Activated CD8-positive, alpha-beta memory T cell treated with anti-CD3 and anti-CD28 coated beads for 4 hours (primary cell): ENCODE measurements at places on chromosomes 12 and 14.

DNA sequence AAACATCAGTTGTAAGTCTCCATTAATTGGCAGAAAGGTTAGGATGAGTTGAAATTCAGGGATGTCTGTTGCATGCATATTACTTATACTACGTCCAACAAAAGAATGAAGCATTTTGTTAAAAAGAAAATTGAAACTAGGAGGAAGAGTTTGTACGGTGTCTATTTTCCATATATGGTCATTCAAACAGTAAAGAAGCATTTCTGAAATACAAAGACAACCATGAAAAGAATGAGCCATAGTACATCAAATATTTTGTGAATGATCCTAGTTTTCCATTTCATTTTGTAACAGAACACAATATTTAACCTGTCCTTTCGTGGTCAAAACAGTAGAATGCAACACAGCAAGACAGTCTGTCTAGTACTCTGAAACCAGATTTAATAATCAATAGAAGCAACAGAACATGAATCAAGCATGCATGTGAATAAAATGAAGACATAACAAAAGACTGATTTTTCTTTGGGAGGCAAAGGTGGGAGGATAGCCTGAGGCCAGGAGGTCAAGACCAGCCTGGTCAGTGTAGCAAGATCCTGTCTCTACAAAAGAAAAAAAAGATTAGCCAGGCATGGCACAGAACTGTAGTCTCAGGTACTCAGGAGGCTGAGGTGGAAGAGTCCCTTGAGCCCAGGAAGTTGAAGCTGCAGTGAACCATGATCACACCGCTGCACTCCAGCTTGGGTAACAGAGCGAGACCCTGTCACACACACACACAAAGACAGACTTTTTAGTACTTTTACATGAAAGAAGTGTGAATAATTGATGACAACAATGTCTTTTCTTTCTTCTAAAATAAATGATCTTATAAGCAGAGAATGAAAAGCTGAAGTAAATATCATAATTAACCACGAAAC lies 156.0 kb downstream of the LRIG3 start:
- no peak for DNase-seq

GRCh38 chr12:10497602-10498001 lies 8.1 kb upstream of the EIF2S3B start:
- peak; percentile 49 for DNase-seq

- DNase-seq: no peak
Observed at GRCh38 chr12:83389237-83389996, 702.7 kb downstream of the TMTC2 start.

GRCh38 chr14:53331921-53332320 lies 178.8 kb upstream of the DDHD1 start:
- DNase-seq: no peak

GRCh38 chr14:65075628-65076325 lies 26.5 kb downstream of the MAX start:
- no peak for DNase-seq

- DNase-seq: no peak
Observed at GRCh38 chr12:30361145-30361544, 334.5 kb downstream of the IPO8 start.

DNA sequence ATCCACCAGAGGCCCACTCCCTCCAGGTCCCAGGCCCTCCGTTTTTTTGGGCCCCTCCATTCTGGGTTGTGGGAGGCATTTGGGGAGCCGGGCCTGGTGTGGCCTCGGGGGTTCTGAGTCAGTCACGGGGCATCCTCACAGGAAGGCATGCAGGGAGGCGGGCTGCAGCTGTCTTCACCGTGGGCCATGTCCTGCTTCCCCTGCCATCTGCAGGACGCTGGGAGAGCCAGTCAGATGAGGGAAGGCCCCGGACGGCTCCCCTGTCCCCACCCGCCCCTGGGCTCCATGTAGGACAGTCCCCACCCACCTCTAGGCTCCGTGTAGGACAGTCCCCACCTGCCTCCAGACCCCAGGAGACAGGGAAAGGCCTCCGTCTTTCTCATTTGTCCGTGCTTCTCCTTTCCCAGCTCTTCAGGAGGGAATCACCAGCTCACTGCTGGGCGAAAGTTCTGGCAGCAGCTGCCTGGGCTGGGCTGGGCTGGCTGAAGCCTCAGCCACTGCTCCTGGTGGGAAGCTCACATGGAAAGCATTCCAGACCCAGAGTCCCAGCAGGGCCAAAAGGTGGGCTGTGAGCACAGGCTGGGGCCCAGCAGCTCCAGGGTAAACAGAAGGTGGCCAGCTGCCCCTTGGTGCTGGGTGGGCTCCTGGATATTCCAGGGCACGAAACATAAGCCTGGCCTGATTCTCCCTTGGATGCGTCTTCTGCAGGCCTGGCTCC lies 217.8 kb downstream of the KIF26A start:
- DNase-seq: no peak

GRCh38 chr12:94427501-94428381 lies 31.9 kb downstream of the CEP83 start:
- no peak for DNase-seq

DNA sequence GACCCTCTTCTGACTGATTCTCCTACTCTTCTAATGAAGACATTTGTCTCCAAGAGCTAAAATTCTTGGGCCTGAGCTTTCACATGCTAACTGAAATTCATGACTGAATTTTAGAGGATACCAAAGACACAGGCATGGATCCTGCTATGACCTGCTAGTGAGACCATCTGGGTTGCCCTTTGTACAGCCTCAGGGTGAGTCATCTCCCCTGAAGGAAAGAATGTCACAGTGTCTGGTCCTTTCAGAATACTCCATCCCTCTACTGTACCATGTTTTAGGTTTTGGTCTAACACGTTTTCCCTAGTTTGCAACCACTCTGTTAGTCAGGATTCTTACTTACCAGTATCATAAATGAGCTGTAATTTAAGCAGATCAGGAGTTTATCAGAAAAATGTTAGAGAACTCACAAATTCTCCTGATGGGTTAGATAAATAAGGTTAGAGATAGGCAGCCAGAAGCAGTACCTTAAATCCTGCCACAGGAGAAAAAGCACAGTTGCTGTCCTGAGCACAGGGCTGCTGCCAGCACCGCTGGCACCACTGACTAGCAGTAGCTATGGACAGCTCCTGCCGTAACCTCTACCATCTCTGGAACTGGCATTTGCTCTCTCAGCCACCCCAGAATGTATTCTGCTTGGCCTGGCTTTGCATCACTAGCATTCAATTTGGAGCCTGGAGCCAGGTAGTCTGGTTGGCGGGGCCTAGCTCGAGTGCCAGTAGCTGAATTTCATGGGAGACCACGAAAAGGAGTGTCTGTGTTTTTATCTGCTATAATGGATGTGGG lies 127.6 kb downstream of the ANO6 start:
- no peak for DNase-seq

GRCh38 chr12:89299931-89300330 lies 52.4 kb downstream of the DUSP6 start:
- DNase-seq: no peak

DNA sequence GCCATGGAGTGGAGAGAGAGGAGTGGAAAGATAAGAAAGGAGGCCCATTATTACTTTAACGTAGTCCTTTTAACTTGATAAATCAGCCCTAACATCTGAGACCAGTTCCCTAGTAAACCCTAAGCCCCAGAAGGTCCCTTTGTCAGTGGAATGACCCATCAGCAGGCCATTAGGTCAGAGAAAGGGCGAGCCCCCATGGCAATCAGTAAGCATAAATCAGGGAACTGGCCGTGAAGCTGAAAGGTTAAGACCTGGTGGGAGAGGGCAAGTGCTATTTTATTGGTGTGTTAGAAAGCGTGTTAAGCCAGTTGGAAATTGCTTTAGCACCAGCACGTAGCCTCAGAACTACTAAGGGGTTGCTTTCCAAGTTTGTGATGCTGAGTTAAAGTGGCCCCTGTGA lies 708.0 kb downstream of the BCL11B start:
- no peak for DNase-seq

- no peak for DNase-seq
Observed at GRCh38 chr12:132292328-132293319, 36.8 kb downstream of the GALNT9 start.

DNA sequence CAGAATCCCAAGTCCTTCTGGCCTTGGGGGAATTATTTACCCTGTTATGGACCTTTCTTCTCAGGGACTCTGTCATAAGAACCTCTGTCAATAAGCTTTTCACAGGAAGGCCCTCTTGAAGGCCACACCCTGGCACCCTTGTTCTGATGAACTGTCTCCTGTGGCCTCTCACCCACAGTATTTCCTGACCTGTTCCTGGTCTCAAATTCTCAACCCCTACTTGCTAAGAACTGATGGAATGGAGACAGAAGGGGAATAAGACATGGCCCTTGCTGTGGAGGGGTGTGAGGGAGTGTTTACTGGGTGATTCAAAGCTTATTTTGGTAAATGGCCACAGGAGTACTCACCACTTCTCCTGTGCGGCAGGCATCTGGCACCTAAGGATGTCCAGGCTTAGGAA lies 1082.9 kb downstream of the BCL11B start:
- no peak for DNase-seq

GRCh38 chr14:56133547-56133946 lies 15.3 kb downstream of the PELI2 start:
- no peak for DNase-seq

- no peak for DNase-seq
Observed at GRCh38 chr12:121709478-121709961, 3.0 kb upstream of the TMEM120B start.

DNA sequence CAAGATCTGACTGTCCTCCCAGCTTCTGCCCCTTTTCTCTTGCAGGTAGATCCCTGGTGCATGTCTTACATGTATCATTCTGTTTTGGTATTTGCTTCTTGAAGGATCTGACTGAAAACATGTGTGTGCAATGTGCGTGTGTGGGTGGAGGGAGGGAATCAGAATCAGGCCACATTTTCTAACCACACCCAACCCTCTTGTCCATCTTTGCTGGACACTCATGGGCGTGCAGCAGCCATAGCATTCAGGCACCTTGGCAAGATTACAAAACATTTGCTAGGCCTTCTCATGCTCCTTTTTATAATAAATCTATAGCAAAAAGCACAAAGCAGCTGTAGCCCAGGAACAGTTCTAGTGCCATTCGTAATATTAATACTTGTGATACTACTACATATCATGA lies 233.6 kb upstream of the E2F7 start:
- no peak for DNase-seq

- no peak for DNase-seq
Observed at GRCh38 chr14:49019467-49020115, 566.6 kb downstream of the RPS29 start.

DNA sequence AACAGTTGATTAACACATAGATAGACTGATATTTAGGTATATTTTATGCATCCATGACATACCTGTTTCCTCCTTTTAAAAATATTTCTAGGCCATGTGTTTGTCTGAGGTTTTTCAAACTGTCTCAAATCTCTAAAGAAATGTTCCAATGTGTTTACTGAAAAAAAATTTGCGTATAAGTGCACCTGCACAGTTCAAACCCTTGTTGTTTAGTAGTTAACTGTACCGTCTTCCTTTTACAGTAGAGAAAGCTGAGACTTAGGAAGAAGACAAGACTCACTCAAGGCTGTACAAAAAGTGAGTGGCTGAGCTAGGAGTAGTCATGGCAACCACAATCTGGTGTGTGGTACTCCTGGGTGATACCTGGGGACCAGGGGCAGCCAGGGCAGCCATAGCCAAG lies 934.6 kb downstream of the VRK1 start:
- no peak for DNase-seq

DNA sequence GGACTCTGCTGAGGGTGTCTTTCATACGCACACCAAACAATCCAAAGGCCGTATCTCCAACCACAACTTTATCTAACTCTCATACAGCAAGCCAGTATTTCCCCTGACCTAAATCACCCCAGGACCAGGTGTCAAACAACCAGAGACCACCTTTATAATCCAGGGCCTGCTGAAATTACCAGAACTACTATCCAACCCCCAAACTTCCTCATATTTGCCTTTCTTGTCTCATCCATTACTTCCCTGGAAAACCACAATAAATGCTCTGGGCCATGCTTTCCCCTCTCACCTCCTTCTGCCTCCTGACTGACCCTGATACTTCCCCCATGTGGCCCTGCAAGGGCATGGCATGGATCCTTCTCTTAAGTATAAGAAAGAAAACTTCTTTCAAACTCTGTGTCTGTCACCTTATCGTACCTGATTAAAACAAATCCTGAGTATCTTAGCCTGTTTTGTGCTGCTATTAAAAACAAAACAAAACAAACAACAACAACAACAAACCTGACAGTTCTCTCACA lies 44.7 kb upstream of the CRACR2A start:
- no peak for DNase-seq

GRCh38 chr12:122072031-122072970 lies 6.3 kb upstream of the MLXIP start:
- DNase-seq: no peak

- no peak for DNase-seq
Observed at GRCh38 chr14:36529062-36529461, 9.0 kb upstream of the NKX2-1 start.

GRCh38 chr12:108616941-108617858 lies 16.5 kb downstream of the SELPLG start:
- DNase-seq: peak; percentile 81

DNA sequence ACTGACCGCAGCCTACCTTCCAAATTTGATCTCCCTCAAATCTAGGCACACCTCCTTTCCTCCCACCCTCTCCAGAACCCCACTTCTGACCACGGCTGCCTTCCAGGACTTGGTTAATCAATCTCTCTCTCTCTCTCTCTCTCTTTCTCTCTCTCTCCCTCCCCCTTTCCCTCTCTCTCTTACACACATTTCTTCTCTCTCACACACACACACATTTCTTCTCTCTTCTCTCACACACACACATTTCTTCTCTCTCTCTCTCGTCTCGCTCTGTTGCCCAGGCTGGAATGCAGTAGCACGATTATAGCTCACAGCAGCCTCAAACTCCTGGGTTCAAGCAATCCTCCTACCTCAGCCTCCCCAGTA lies 521 bp upstream of the GMFB start:
- no peak for DNase-seq

- no peak for DNase-seq
Observed at GRCh38 chr12:129629901-129630300, 273.9 kb downstream of the TMEM132D start.

- DNase-seq: no peak
Observed at GRCh38 chr12:119154435-119154818, 24.3 kb upstream of the HSPB8 start.

GRCh38 chr14:82776958-82777357 lies 1243.3 kb upstream of the SEL1L start:
- DNase-seq: no peak

- DNase-seq: no peak
Observed at GRCh38 chr14:50601394-50601793, 41.4 kb downstream of the ATL1 start.

GRCh38 chr14:99064262-99064954 lies 207.6 kb downstream of the BCL11B start:
- no peak for DNase-seq

GRCh38 chr12:9072481-9073038 lies 43.2 kb downstream of the A2M start:
- no peak for DNase-seq

- no peak for DNase-seq
Observed at GRCh38 chr14:71013551-71014192, 106.4 kb downstream of the PCNX1 start.

DNA sequence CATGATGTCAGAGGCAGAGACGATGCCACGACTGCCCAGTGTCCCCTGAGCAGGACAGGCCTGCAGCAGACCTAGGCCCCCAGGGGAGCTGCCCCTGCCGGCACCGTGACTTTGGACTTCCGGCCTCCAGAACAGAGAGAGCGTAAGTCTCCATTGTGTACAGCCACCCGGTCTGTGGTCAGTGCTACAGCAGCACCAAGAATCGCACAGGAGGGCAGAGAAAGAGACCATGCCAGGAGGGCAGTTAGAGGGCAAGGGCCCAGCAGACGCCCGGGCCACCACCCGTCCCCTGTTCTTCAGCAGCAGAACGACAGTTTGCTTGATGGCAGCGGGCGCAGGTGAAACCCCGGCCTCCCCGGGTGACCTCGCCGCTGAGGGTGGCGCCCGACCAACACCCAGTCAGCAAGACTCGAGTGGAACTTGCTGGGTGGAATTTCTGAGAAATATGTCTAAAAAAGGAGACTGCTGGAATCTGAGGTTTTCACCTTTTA lies 19.7 kb downstream of the GALNT9 start:
- DNase-seq: no peak
